NCI-H460 (cell line): ENCODE measurements at places on chromosomes 5 and 9. TPM values are rescaled to one million over a fixed set of nuclear protein-coding genes. Genes with fewer than 3 reads are reported as not detected.
A peak's percentile ranks its signal among the peaks of the same experiment; 100 is the strongest.

The PTCD2 gene
- 17.2 and 20.3 TPM in 2 replicates for total RNA-seq

The CDKN2A gene
- not detected in 2 replicates for total RNA-seq

The GRIA1 gene
- total RNA-seq = not detected in 2 replicates

The SNX18 gene
- 10.5 and 12.6 TPM in 2 replicates for total RNA-seq

GRCh38 chr9:122941582-122942234 lies 888 bp downstream of the RABGAP1 start:
- DNase-seq = peak; percentile 7

DNA sequence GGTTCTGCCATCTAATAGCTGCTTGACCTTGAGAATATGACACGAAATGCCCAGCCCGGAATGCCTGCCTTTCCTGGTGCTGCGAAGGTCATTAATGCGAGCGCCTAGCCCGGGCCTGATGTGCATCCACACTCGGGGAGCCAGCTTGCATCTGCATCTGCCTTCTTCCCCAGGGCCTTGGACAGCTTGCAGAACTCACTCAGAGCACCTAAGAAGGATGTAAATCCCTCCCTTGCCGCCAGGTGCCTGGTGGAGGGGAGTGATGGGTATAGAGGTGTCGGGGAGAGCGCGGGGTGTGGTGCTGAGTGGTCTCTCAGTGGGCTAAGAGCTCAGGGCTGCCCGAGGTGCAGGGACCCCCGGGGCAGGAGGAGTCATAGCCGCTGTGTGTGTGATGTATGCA lies 127.2 kb downstream of the MRPL36 start:
- no peak for DNase-seq

DNA sequence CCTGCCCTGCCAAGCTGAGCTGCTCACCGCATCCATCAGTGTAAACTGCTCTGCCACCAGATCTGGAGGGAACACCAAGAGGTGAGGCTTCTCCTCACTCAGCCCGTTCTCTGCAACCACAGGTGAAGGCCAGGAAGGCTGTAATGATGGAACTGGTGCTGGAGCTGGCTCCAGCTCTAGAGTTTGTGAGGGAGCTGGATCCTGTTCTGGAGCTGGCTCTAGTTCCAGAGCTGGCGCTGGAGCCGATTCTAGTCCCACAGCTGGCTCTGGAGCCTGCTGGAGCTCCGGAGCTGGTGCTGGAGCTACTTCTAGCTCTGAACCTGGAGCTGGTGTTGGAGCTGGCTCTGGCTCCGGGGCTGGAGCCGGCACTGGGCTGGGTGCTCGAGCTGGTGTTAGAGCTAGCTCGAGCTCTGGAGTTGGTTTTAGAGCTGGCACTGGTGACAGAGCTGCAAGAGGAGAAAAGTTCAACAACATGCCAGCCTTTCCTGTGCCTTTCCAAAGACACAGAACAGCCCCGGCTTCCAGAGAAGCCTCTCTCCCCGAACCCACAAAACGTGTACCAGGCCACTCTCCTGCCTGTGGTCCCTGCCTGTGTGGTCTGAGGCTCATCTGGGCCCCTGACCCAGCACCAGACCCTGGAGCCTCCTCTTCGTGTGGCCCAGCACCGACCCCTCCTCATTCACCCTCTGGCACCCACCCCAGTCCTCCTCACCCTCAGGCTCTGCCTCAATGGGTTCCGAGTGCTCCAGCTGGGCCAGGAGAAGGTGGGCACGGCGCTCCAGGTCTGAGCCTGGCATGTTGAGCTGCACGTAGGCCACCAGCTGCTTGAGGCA lies 12.9 kb downstream of the RALGDS start:
- DNase-seq = no peak

GRCh38 chr9:137809040-137809576 lies 68.5 kb upstream of the CACNA1B start:
- no peak for DNase-seq

DNA sequence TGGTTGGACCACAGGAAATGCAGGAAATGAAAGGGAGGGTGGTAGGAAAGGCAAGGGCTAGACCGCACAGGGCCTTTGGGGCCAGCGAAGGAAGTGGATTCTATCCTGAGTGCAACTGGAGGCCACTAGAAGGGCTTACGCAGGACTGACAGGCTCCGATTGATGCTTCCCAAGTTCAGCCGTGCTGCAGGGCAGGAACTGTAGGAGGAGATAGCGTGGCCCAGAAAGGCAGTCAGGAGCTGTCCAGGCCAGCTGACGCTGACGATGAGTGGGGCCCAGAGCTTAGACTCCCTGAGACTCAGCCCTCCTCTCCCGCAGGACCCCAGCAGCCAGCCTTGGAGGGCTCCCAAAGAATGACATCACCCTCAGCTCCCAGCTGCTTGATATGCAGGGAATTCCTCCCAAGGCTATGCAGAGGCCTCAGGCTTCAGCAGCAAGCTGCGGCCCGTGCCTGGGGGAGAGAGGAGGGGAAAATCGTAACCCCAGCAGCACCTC lies 48.8 kb downstream of the KCNIP1 start:
- no peak for DNase-seq
